ENCODE measurements at places on chromosomes 6 and 20. TPM values are rescaled to one million over a fixed set of nuclear protein-coding genes. Genes with fewer than 3 reads are reported as not detected.

- no peaks in the 10 kb centered on the region for H3K27me3 ChIP-seq
- H3K4me1 ChIP-seq: no peaks in the 10 kb centered on the region
- H3K27ac ChIP-seq: no peak overlapping the region
- H3K36me3 ChIP-seq: no peaks in the 10 kb centered on the region
Observed at GRCh38 chr6:25788305-25788922, 33.9 kb downstream of the SLC17A4 start.

- H3K4me1 ChIP-seq: peaks cover 4% of the 10 kb centered on the region
- no peak overlapping the region for H3K4me3 ChIP-seq
- H3K27ac ChIP-seq: no peak overlapping the region
- H3K36me3 ChIP-seq: no peaks in the 10 kb centered on the region
- peaks cover 6% of the 10 kb centered on the region for H3K27me3 ChIP-seq
Observed at GRCh38 chr20:58069207-58069606, 159.2 kb downstream of the ANKRD60 start.

DNA sequence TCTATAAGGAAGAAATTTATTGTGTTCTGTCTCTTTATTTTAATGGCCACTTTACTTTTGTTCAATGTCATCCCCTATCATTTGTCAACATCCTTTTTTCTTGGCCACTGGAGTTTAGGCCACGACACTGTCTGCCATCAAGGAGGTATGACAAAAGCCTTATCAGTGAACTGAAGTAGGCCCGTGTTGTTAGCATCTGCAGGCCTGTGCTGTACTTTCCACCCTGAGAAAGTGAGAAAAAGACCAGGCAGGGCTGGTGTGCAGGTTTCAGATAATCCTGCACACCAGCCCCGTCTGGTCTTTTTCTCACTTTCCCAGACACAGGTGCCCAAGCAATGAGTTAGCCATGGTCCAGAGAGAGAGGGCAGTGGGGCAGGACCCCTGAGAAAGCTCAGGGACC, 57.6 kb downstream of the GOPC start:
- H3K27me3 ChIP-seq: no peaks in the 10 kb centered on the region
- peaks cover 82% of the 10 kb centered on the region for H3K36me3 ChIP-seq
- H3K4me1 ChIP-seq: peaks cover 17% of the 10 kb centered on the region
- DNase-seq: no peak

DNA sequence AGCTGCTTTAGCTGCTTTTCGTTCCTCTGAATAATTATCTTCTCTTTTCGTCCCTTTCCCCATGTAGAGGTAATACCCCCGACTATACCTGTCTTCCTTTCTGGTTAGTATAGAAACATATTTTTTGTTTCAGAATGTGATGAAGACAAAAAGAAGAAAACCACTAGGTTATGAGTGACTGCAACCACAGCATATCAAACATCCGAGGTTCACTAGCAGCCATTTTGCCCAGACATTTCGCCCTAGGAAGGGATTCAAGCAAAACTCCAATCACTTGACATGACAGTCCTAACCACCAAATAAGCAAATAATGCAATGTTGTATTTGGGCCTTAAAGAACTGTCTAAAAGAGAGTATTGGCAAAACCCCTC, 9.4 kb downstream of the SNX5 start:
- no peaks in the 10 kb centered on the region for H3K27me3 ChIP-seq
- DNase-seq: no peak
- H3K36me3 ChIP-seq: peaks cover 24% of the 10 kb centered on the region
- H3K4me3 ChIP-seq: no peak overlapping the region

- peaks cover 26% of the 10 kb centered on the region for H3K4me1 ChIP-seq
- no peak for DNase-seq
- H3K4me3 ChIP-seq: no peak overlapping the region
- H3K27ac ChIP-seq: no peak overlapping the region
Observed at GRCh38 chr6:105603788-105604586, 201.1 kb upstream of the PREP start.

RIPPLY2 gene
- total RNA-seq: not detected

GRCh38 chr20:20547221-20547875, 165.1 kb downstream of the RALGAPA2 start:
- peaks cover 35% of the 10 kb centered on the region for H3K36me3 ChIP-seq
- no peaks in the 10 kb centered on the region for H3K27me3 ChIP-seq
- no peak overlapping the region for H3K27ac ChIP-seq

GRCh38 chr6:115544765-115545671, 515.7 kb downstream of the FRK start:
- H3K27ac ChIP-seq: no peak overlapping the region
- no peaks in the 10 kb centered on the region for H3K4me1 ChIP-seq
- no peaks in the 10 kb centered on the region for H3K27me3 ChIP-seq
- H3K4me3 ChIP-seq: no peak overlapping the region
- H3K36me3 ChIP-seq: no peaks in the 10 kb centered on the region

- peak within 1 kb of the TSS; percentile 70 for H3K4me3 ChIP-seq
- peak within 1 kb of the TSS; percentile 96 for H3K27ac ChIP-seq
- peaks cover 15% of the 10 kb centered on the region for H3K4me1 ChIP-seq
- H3K27me3 ChIP-seq: no peaks in the 10 kb centered on the region
Observed at GRCh38 chr20:34558320-34559218, at the start of gene MAP1LC3A. Gene MAP1LC3A (plus strand): TSS chr20:34558718. CDS start chr20:34558869, 151 bp downstream.

PRICKLE4 gene
- 12.1 TPM for total RNA-seq

DNA sequence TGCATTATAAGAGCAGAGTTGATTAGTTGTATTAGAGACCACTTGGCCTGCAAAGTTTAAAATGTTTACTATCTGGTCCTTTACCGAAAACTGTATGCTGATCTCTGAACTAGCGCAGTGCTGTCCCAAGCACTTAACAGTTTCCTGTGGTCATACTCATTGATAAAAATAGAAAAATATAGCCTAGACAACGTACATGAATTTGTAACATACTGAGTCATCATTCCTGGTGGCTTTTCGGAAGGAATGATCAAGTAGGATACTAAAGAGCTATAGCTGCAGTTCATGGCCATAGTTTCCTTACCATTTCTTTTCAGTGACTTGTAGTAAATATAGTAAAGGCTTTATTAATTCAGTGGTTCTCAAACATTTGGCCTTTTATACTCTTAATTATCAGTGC, 18.4 kb downstream of the TTK start:
- H3K27ac ChIP-seq: no peak overlapping the region
- H3K36me3 ChIP-seq: no peaks in the 10 kb centered on the region
- no peak for DNase-seq
- H3K27me3 ChIP-seq: no peaks in the 10 kb centered on the region

SMLR1 gene
- total RNA-seq: not detected

GRCh38 chr6:161292145-161292544, 18.3 kb upstream of the AGPAT4 start:
- no peaks in the 10 kb centered on the region for H3K4me1 ChIP-seq
- H3K27me3 ChIP-seq: no peaks in the 10 kb centered on the region
- DNase-seq: no peak
- H3K27ac ChIP-seq: no peak overlapping the region
- H3K36me3 ChIP-seq: no peaks in the 10 kb centered on the region

PLCB1 gene
- 6.3 TPM for total RNA-seq

DNA sequence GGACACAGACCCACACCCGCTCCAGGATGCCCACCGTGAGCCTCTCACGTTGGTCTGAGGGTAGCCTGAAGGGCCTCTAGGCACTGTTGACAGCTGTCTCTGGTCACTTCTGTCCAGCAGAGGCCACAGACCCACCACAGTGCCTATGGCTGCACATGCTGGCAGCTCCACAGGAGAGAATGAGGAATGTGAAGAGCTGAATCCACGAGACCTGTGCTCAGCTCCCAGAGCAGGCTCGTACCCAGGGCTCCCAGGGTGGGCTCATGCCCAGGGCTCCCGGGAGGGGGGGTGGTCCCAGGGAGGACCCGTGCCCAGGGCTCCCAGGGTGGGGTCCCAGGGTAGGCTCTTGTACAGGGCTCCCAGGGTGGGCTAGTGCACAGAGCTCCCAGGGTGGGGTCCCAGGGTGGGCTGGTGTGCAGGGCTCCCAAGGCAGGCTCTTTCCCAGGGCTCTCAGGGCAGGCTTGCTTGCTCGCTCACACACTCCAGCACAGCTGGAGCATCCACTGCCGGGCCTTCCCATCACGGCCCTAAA, 201.0 kb downstream of the SYNDIG1 start:
- no peak overlapping the region for H3K27ac ChIP-seq
- H3K27me3 ChIP-seq: no peaks in the 10 kb centered on the region
- no peak overlapping the region for H3K4me3 ChIP-seq
- H3K4me1 ChIP-seq: no peaks in the 10 kb centered on the region
- DNase-seq: no peak

RBM24 gene
- total RNA-seq: 1.2 TPM

DNA sequence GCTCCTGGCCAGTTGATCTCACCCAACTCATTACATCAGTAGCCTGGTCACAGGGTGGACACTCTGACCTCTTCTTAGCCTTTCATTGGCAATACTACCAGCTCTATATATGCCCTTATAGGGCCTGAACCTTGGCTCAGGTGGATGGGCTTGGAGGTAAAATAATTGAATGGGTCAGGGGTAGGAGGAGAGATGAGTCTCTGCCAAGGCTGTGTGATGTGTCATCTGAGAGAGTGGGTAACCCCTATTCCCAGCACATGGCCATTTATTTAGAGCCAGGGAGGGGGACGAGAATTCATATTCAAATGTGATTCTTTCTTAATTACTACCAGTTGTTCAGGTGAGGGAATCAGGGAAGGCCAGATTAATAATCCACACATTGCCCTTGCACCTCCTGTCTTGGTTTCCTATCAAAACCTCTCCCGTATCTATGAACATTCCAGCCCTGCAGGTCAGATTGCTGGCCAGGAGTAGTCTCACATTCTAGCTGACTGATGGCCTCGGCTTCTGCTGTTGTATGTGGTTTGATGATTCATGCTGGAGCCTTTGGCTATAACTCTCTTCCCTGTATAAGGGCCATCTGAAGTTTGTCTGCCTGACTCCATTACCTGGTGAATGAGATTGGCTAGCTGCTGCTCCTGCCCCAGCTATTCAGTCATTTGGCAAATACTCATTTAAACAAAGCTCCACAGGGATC, 13.4 kb downstream of the C20orf173 start:
- no peaks in the 10 kb centered on the region for H3K4me1 ChIP-seq
- no peaks in the 10 kb centered on the region for H3K27me3 ChIP-seq
- no peak overlapping the region for H3K4me3 ChIP-seq
- H3K27ac ChIP-seq: no peak overlapping the region
- peaks cover 35% of the 10 kb centered on the region for H3K36me3 ChIP-seq

DST gene
- 327 TPM for total RNA-seq

DNA sequence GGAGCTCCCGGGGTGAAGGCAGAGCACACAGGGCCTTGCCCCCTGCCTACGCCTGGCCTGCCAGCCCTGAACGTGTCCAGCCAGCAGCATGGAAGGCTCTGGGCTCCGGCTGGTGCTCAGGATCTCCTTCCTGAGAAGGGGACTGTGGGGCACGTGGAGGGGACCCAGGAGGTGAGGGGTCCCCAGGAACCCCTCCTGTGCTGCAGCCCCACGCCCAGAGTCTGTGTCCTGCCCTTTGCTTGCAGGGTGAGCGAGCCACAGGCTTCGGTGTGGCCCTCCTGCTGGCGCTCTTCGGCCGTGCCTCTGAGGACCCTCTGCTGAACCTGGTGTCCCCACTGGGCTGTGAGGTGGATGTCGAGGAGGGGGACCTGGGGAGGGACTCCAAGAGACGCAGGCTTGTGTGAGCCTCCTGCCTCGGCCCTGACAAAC, 22.3 kb downstream of the NPEPL1 start:
- no peak overlapping the region for H3K27ac ChIP-seq
- DNase-seq: no peak
- H3K4me1 ChIP-seq: no peaks in the 10 kb centered on the region
- no peaks in the 10 kb centered on the region for H3K27me3 ChIP-seq

DNA sequence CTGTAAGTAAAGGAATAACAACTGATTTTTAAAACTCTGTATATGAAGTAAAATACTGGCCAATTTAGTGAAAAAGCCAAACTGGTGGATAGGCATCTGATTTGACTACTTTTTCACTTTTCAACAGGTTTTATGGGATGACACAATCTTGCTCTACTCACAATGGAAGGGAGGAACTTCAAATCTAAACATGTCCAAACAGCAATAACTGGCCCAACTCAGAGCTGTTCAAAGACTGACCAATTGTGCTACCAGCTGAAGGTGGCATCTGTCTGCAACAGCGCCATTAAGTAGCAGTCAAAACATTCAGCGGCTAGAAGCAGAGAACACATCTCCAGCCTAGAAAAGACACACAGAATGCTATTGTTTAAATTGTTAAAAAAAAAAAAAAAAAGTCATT, 44.6 kb downstream of the SESN1 start:
- no peaks in the 10 kb centered on the region for H3K27me3 ChIP-seq
- no peak for DNase-seq
- H3K27ac ChIP-seq: no peak overlapping the region
- no peak overlapping the region for H3K4me3 ChIP-seq
- peaks cover 14% of the 10 kb centered on the region for H3K4me1 ChIP-seq
- H3K36me3 ChIP-seq: no peaks in the 10 kb centered on the region

LY6G6C gene
- not detected for total RNA-seq

DNA sequence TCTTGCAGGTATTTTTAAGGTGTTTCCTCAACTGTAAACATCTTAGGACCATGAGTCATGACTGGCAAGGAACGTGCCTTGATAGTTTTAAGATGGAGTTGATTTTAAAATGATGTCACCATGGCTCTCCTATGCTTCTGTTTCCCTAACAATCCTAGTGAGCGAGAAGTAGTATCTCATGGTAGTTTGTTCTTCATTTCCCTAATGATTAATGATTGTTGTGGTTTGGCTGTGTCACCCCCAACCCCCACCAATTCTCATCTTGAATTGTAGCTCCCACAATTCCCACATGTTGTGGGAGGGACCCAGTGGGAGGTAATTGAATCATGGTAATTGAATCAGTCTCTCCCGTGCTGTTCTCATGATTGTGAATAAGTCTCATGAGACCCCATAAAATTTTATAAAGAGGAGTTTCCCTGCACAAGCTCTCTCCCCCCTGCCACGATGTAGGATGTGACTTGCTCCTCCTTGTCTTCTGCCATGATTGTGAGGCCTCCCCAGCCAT, 16.8 kb upstream of the BNIP5 start:
- no peak overlapping the region for H3K4me3 ChIP-seq
- DNase-seq: no peak
- H3K4me1 ChIP-seq: peaks cover 20% of the 10 kb centered on the region
- no peaks in the 10 kb centered on the region for H3K36me3 ChIP-seq
- no peak overlapping the region for H3K27ac ChIP-seq
- H3K27me3 ChIP-seq: no peaks in the 10 kb centered on the region

- no peaks in the 10 kb centered on the region for H3K27me3 ChIP-seq
- H3K36me3 ChIP-seq: no peaks in the 10 kb centered on the region
- H3K27ac ChIP-seq: peak overlapping the region; percentile 97
- peak overlapping the region; percentile 73 for H3K4me3 ChIP-seq
- DNase-seq: peak; percentile 93
Observed at GRCh38 chr6:16759646-16760515, 1.4 kb downstream of the ATXN1 start.

GRCh38 chr20:46000262-46000996, 8.3 kb upstream of the MMP9 start:
- no peaks in the 10 kb centered on the region for H3K36me3 ChIP-seq
- H3K27ac ChIP-seq: no peak overlapping the region
- H3K4me3 ChIP-seq: no peak overlapping the region
- DNase-seq: peak; percentile 20

All from lower lobe of right lung (tissue), 2 donors.